ENCODE measurements at places on chromosomes 4 and X.
A peak's percentile ranks its signal among the peaks of the same experiment; 100 is the strongest.

- no peak for DNase-seq
These were observed 178.8 kb downstream of the SNCA start for GRCh38 chr4:89657931-89658700.

DNA sequence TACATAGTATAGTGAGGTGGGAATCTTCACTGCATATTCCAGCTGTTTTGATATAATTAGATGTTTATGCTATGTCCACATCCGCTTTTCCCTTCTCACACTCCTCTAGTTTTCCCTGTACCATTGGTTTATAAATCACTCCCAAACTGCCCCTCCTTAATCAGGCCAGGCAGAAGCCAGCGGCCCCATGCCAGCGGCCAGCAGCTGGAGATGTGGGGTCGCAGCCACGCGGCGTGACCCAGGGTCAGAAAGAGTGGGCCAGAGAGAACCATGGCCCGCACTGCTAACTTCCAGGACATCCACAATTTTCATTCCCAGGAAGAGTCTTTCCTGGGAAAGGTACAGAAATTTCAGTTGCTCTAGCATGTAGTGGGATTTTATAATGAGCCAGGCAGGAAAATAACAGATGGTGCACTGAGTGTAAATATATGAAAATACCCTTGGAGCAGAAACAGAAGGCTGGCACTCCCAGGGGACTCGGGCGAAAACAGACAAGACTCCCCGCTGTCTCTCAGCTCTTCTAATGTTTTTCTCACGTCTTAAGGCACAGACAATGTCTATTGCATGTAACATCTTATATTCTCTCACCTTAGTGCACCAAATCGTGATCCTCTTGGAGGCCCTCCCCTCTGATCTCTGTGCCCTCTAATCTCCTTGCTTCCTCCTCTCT, 145.9 kb upstream of the ZFP42 start:
- DNase-seq = no peak

DNA sequence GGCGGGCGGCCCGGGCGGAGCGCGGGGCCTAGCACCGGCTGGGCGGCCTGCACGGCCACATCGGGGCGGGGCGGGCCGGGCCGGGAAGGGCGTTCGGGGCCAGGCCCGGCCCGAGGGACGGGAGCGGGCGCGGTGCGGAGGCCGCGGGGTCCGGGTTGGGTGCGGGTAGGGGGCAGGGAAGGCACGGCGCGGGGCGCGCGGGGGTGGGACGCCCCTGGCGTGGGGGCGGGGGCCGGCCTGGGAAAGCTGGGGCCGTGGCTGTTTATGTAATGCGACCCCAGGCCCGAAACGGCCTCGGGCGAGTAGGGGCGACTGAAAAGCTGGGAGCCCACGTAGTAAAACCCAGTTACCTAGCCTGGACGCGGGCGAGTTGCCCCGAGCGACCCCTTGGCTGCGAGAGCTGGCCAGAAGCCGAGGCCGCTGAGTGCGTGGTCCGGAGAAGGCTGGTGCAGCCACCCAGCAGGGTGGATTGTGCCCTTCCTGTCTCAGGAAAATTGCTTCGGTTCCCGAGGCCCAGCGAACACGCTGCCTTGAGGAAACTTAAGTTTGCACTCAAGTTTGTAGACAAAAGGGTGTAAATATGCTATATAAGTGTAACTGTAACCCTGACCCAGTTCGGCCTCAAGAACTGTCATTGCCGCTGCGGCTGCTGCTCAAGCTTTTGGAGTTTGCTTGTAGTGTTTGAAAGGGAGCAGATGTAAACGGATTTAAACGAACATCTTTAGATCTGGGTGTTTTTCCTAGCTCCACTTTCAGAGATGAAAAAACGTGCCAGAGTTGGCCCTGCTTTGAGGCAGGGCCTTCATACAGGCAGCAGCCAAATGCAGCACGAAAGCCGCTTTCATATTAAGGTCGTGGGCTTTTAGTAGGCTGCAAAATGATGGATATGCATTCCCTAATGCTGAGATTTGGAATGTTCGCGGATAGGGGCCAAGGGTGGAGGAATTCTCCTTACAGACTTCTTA, 674 bp downstream of the SEC24B start:
- DNase-seq = no peak

GRCh38 chr4:106316773-106317409, 541 bp downstream of the AIMP1 start:
- no peak for DNase-seq

GRCh38 chrX:134512566-134512965, 52.6 kb downstream of the HPRT1 start:
- no peak for DNase-seq

DNA sequence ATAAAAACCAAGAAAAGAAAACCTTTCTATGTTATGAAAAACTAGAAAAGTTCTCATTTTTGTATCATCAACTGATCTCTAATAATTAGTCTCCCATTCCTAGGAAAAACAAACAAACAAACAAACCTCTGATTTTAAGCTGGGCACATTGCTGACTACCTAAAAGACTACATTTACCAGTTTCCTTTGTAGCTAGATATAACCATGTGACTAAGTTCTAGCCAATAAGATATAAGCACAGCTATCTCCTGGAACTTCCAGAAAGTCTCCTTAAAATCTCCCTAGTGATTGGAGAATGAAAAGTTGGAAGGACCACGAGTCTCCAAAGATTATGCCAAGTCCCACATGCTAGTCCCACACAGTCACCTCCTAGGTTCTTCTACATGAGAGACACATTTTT, 108.9 kb downstream of the NR3C2 start:
- no peak for DNase-seq

DNA sequence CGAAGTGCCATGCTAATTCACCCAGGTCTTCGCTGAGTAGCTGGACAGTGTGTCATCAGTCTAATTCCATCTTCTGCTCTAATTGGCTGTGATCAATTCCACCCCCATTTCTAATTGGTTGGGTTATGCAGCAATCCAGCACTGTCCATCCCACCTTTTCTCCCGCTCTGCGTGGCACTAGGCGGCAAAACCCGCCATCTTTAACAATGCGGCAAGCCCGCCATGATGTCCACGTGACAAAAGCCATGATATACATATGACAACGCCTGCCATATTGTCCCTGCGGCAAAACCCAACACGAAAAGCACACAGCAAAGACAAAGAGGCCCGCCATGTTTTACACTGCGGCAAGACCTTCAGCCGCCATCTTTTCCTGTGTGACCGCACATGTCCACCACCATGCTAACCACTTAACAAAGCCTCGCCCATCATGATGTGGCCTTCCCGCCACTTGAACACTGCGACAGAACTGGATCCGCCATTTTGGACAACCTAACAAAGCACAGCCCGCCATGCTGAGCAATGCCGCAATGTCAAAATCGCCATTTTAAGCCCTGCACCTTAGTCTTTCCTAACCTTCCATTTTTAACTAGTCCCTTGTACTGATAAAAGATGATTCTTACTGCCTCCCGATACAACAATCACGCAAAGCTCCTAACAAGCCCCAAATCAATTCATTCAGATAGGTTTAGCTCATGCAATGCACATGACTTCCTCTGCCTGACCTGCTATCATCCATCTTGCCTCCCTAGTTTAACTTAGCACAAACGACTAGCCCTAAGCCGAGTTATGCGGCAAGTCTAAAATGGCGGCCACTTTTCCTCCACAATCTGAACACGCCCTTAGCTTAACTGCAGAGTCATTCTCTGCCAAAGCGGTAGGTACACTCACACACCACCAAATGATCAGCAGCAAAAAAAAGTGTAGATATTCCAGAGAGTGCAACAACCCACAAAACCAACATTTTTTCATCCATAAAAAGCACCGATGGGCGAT, 288.3 kb downstream of the CHIC1 start:
- no peak for DNase-seq

GRCh38 chr4:110344165-110344564, 131.8 kb upstream of the ENPEP start:
- no peak for DNase-seq

- no peak for DNase-seq
These were observed at the start of gene EGF for GRCh38 chr4:109912706-109913595. Gene EGF (plus strand): TSS chr4:109912883. CDS start chr4:109913336, 453 bp downstream.

DNA sequence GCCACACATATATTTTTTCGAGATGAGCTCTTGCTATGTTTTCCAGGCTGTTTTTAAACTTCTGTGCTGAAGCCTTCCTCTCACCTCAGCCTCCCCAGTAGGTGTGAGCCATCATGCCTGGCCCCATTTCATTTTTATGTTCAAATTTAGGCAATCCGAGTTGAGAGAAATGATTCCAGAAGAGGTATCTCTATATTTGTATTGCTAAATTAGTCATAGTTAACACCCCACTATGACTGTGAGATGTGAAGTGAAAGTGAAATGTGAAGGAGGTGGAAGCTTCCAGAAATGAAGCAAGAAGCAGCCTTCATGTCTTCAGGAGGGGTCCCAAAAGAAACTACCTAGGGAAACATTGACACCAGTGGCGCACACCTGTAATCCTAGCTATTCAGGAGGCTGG, 17.7 kb downstream of the APELA start:
- no peak for DNase-seq

- DNase-seq = no peak
These were observed 258.7 kb downstream of the CXXC4 start for GRCh38 chr4:104235967-104236366.

DNA sequence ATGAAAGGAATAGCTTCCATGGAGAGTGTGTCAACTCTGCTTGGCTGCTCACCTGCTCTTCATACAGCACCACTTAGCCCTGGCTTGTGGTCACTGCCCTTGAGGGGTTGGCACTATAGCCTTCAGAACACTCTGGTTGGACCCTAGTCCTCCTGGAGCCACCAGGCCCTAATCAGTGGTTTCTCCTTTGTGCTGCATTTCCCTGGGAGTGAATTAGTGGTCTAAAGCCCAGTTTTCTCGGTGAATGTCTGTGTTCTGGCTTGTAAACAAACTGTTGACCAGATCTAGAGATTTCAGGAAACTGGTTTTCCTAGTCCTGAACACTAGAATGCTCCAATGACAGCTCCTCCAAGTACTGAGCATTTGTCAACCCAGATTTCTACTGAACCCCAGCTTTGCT, 28.6 kb upstream of the TMEM154 start:
- no peak for DNase-seq

DNA sequence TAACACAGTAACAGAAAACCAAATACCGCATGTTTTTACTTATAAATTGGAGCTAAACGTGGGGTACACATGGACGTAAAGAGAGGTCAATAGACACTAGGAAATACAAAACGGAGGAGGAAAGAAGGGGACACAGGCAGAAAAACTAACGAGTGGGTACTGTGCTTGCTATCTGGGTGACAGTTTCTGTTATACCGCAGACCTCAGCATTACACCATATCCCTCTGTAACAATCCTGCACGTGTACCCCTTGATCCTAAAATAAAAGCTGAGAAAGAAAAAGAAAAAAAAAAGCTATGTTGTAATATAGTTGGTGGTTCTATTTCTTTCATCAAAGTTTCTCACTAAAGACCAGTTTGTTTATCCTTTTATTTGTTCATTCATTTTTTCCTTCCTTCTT, 47.9 kb upstream of the UNC5C start:
- no peak for DNase-seq

- no peak for DNase-seq
These were observed 307.9 kb upstream of the IGFBP7 start for GRCh38 chr4:57418133-57418532.

DNA sequence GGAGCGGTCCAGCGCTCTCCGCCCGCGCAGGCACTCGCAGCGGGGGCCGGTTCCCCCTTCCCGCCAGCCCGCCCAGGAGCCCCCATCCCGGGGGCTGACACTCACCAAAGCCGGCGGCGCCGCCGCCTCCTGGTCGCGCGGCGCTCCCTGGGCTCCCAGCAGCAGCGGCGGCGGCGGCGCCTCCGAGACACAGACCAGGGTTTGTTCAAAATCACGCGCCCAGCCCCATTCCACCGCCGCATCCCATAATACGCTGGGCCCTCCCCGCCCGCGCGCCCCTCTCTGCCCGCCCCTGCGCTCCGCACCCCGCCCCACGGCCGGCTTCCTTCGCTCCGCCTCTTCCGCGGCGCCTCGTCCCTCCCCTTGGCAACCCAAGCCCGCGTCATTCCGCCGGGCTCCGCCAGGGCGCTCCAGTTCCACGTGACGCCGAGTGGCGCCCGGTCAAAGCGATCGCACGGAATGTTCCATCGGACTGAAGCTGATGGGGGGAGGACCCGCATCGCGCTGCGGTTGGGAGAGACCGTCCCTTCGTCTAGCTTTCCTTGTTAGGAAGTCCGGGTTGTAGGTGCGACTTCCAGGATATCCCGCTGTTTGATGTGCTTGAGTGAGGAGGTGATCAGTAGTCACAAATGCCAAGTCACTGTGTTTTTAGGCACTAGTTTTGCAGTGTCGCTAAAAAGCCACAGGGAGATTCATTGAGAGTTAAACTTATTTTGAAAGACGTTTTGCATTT, 2.2 kb upstream of the LIN54 start:
- peak; percentile 94 for DNase-seq

DNA sequence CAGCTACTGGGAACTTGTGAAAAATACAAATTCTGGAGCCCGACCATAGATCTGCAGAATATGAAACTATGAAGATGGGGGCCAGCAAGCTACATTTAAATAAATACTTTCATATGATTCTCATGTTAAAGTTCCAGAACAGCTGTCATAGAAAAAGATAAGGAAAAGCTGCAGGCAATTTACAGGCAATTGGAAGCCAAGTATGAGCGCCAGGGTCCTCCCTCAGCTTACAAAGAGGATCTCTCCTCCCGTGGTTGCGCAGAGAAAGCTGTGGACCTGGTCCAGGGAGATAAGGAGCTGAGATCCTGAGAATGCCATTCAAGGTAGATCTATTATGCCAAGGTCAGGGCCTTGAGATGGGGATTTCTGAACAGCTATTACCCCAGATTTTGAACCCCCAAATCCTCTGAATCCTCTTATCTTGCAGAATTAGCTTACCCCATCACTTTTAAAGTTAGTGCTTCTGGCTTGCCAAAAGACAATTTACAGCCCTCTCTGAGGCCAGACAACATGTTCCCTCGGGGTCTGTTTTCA, 25.6 kb upstream of the FRAS1 start:
- DNase-seq = no peak

- DNase-seq = no peak
These were observed 11.0 kb downstream of the STIM2 start for GRCh38 chr4:26871611-26872010.

DNA sequence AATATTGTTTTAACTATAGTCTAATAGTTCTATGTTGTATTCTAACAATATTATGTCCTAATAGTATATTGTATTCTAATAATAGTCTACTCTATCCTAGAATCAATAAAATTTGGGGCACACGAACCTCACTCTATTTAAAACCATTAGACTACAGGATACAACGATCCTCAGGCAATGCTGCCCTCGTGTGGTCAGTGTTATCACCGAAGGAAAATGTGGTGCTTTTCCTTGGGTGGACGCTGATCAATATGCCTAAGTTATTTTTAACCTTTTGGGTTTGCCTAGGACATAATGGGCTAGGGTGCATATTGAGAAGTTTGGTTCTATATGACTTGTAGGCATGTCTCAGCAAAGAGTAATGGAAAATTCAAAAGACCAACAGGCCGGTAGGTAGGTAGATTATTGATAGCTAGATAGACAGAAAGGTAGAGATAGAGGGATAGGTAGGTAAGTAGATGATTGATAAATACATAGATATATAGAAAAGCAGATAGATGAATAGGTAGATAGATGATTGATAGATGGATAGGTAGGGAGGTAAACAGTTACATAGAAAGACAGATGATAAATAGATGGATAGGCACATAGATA, 75.1 kb downstream of the PRKX start:
- peak; percentile 6 for DNase-seq

GRCh38 chr4:158020176-158020575, 152.6 kb downstream of the GASK1B start:
- no peak for DNase-seq
